ENCODE measurements at places on chromosomes 6 and 20.

GRCh38 chr20:47338131-47338628 lies 18.3 kb downstream of the ZMYND8 start:
- no peak for DNase-seq

GRCh38 chr20:1538655-1539054 lies 18.9 kb downstream of the SIRPD start:
- no peak for DNase-seq

DNA sequence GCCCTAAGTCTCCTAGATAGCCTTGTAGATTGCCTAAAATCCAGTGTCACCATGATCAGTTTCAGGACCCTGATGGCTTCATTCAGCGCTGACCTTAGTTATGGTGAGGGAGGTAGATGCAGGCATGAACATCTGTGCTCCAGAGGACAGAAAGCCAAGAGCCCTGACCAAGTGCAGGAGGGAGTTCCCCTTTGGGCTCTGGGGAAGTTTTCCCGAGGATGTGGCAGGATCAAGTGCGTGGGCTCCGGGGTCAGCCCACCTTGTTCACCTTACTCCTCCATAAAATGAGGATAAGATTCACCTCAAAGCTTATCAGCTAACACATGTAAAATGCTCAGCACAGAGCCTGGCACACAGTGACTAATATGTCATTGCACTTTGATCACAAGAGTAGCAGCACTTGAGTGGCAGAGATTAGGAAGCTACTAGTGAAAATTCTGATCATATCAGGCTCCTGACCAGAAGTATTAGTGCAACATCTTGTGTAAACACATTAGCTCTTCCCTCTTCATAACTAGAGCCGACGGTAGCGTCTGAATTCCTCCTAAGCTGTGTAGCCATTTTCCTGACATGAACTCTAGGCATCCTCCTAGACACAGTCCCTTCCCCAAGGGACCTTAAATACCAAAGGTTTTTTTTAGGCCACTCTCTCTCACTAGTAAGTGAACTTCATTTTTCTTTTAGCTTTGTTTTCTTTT lies 125.2 kb downstream of the SULF2 start:
- no peak for DNase-seq

DNA sequence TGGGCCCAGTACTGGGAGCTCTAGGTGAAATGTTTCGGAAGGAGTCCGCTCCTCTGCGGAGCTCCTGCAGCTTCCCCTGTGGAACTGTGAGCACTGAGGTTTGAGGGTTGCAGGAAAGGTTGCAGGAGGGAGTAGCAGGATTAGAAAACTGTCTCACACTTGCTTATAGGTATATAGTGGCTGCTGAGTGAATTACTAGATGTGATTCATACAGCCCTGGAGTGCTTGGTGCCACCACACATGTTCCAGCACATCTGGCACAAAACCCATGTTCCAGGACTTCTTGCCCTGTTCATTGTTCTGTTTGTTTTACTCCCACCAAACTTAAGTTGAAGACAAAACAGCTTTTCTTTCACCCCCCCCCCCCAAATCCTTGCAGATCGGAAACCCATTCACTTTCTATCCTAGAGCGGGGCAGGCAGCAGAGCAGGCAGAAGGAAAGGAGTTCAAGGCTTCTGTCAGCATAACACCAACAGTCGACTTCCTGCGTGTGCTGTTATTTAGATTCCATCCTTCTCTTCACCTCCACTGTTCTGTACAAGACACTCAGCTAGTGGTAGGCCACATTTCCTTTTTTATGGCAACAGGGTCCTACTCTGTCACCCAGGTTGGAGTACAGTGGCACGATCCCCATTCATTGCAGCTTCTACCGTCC lies 669 bp upstream of the PEX6 start:
- DNase-seq = no peak

GRCh38 chr20:35598899-35599775 lies 16.5 kb upstream of the SPAG4 start:
- no peak for DNase-seq

- DNase-seq = no peak
These were observed 12.3 kb upstream of the SLA2 start for GRCh38 chr20:36658300-36658699.

DNA sequence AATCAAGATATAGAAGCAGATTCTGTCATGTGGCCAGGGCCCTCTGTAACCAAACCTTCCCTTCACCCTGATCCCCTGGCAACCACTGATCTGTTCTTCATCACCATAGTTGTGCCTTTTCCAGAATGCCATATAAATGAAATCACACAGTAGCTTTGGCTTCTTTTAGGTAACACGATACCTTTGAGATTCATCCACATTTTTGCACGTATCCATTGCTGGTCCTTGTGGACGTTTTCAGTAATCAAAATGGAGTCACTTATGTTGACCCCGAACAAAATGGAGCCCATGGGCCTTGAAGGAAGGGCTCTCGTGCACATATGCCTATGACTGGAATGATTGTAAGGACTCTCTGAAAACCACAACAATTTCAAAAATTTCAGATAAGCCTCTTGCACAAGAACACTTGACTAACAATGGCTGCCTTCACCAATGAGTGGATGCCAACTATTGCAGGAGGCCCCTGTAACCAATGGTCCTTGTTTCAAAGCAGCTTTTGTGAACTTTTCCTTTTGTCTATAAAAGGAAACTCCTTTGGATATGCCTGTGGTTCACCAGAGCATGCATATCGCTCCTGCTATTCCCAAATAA lies 84.3 kb upstream of the RALY start:
- DNase-seq = no peak

DNA sequence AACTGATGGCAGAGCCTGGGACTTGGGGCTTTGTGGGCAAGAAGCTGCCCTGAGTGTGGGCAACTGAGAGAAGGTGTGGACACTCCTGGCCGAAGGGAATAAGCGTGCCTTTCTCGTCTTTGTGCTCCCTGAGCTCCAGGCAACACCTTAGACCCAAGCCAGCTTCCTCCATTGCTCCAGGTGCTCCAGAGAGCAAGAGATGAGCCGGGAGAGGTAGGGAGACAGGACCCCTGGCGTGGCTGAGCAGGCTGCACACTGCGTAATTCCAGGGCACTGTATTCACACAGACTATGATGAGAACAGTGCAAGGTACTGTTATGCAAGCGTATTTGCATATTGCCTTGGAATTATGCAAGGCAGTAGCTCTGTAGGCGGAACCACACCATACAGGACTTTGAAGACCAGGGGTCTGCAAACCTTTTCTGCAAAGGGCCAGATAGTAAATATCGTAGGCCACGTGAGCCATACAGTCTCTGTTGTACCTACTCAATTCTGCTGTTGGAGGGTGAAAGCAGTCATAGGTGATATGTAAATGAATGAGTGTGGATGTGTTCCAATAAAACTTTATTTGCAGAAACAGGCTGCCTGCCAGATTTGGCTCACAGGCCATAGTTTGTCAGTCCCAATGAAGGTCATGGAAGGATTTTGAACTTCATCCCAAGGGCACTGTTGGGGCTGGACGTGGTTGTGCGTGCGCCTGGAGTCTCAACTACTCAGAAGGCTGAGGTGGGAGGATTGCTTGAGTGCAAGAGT lies 42.1 kb upstream of the FAM83D start:
- no peak for DNase-seq

GRCh38 chr20:12966468-12967085 lies 42.2 kb upstream of the SPTLC3 start:
- no peak for DNase-seq

DNA sequence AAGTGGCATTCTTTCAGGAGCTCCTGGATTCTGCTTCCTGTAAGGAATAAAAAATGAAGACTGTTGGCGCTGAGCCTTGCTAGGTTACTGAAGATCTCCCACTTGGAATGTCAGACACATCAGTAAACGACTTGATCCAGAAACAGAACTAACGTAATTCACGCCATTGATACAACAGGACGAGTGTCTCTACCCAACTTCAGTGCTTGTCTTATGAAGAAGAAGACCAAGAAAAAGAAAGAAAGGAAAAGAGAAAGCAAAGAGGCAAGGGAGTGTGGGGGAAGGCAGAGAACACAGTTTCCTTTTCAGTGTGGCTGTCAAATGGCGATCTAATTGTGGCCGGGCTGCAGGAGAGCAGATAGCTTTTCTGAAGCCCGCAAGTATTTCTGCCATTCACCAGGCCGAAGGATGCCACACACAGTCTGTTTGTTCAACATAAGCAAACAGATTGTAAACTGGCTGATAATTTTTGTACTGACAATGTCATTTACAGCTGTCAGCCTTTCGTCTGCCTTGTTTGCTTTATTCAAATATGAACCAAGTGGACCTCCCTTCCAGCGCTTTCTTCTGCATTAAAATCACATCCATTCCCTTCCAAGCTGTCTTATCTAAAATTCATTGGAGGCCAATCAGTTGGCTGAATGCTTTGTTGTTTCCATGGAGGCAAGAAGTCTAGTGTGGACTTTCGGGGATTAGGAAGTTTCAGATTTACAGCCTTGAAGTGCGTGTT lies 180.6 kb downstream of the FOXA2 start:
- no peak for DNase-seq

- DNase-seq = no peak
These were observed 380.3 kb upstream of the ARID1B start for GRCh38 chr6:156396791-156397418.

GRCh38 chr20:48750941-48751635 lies 76.7 kb downstream of the PREX1 start:
- no peak for DNase-seq

- DNase-seq = no peak
These were observed 11.0 kb downstream of the TNFAIP3 start for GRCh38 chr6:137878029-137878428.

GRCh38 chr6:119673741-119674140 lies 324.2 kb upstream of the MAN1A1 start:
- no peak for DNase-seq

- no peak for DNase-seq
These were observed 106.6 kb upstream of the LRFN2 start for GRCh38 chr6:40693768-40694167.

DNA sequence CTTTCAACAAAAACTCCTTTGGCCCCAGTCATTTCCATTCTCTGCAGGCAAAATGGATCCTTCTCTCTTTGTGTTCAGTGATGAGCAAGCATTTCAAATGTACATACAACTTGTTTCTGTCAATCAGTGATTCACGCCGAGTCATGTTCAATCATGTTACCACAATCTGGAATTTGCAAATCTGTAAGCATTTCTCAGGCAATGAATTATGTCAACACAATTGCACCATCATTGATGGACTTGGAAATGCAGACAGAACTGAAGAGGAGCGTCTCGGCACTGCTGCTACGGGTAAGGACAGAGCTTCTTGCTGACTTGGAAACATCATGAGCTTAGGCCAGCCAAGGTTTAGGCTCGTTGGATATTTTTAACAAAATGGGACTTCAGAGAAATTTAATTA lies 132.8 kb upstream of the AGPAT4 start:
- DNase-seq = no peak

GRCh38 chr20:62412194-62413024 lies 5.3 kb upstream of the CABLES2 start:
- DNase-seq = no peak

- no peak for DNase-seq
These were observed 78.7 kb downstream of the AK9 start for GRCh38 chr6:109612268-109612667.

- DNase-seq = no peak
These were observed 609.8 kb downstream of the RFPL4B start for GRCh38 chr6:112956696-112957535.

GRCh38 chr6:132969196-132969595 lies 154.8 kb downstream of the RPS12 start:
- no peak for DNase-seq

GRCh38 chr6:151633526-151634335 lies 139.9 kb downstream of the CCDC170 start:
- DNase-seq = no peak

DNA sequence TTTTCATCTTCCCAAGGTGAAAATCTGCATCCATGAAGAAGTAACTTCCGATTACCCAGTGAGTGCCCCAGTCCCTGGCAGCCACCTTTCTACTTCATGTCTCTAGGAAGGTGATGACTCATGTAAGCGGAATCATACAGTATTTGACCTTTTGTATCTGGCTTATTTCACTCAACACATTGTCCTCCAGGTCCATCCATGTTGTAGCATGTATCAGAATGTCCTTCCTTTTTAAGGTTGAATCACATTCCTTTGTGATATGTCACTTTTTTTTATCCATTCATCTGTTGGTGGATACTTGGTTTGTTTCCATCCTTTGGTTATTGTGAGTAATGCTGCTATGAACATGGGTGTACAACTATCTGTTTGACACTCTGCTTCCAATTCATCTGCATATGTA lies 176.3 kb upstream of the CDYL start:
- no peak for DNase-seq

GRCh38 chr20:32642257-32643046 lies 31.3 kb downstream of the C20orf203 start:
- DNase-seq = no peak

DNA sequence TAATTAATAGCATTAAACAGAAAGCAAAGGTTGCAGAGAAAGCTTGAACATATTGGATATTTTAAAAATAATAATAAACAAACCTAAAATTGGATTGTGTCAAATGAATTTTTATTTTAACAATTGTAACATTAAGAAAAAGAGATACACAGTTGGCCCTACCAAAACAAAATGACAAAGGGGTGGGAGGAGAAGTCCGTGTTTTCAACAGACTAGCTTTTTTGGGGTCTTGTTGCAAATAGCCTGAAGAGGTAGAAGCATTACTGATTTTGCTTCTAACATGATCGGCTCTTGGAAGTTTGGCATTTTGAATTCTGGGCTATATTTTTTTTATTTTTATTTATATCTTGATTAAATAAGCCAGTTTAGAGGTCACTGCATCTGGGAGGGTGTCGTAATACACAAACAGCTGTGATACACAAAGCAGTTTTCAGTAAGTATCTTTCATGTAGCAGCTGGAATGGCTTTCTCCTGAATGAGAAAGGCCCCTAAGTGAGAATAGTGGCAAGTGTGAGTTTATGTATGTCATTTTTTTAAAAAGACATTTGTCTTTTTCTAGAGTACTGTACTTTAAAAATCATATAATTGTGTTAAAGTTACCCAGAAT lies 85.5 kb upstream of the ZNF217 start:
- no peak for DNase-seq

DNA sequence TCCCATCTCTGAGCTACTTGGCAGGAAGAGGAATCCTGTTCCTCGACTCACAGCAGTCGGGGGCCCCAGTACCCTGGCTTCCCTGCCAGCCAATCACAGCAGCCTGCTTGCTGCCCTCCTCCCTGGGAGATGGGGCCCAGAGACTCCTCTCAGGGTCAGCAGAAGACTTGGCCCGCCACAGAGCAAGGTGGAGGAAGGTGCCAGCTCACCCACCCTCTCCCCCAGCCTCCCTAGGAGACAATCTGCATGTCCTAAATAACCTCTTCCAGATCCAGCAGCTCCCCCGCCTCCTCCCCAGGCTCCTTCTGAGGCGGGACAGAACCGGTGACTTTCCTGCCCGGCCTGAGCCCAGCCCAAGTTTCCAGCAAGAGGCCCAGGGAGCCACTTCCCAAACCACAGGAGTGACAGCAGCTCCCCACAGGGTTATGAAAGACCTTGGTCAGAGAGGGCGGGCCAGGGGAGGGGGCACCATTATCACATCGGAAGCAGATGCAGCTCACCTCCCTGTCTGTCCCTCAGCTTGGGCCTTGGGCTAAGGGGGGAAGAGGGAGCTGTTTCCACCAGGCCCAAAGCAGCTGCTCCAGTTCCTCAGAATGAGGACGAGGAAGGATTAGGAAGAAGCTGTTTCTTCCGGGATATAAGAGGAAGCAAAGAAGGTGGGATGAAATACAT lies 2.3 kb downstream of the CCND3 start:
- no peak for DNase-seq
